GM06990 (cell line): ENCODE measurements at places on chromosomes 6 and 20.

GRCh38 chr20:43515628-43516027 lies 8.1 kb downstream of the L3MBTL1 start:
- no peak for DNase-seq

- DNase-seq: no peak
These were observed 235.2 kb downstream of the LY86 start for GRCh38 chr6:6823568-6824224.

GRCh38 chr6:30730601-30731435 lies 10.7 kb downstream of the TUBB start:
- DNase-seq: peak; percentile 87

- DNase-seq: no peak
These were observed 44.5 kb upstream of the DACT2 start for GRCh38 chr6:168363811-168364792.

DNA sequence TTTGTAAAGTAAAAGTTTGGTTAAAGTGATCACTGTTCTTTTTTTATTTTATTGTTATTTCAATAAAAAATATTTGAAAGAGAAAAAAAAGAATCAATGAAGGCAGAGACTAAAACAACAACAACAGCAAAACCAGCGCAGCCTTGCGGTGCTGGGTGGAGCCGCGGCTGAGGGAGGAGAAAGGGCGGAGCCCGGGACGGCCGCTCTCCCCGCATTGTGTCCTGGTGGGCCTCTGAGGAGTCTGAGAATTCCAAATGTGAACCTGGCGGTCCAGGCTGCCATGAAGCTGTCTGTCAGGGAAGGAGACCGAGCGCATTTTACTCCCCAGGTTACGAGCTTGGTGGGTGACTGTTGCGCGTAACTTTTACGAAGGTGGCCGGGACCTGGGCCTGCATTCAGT lies 43.2 kb downstream of the TMEM242 start:
- DNase-seq: no peak
